ENCODE measurements at places on chromosomes 5 and 9. TPM values are rescaled to one million over a fixed set of nuclear protein-coding genes. Genes with fewer than 3 reads are reported as not detected.

The PCDHA12 gene
- total RNA-seq: 10.6 TPM

The ANXA1 gene
- total RNA-seq: 5.7 TPM

The CCDC152 gene
- total RNA-seq: 10.2 TPM

The JAKMIP2 gene
- total RNA-seq: 13.4 TPM

The GRM6 gene
- total RNA-seq: not detected

The ISL1 gene
- total RNA-seq: 0.19 TPM

The IGFBPL1 gene
- 36.6 TPM for total RNA-seq

The EHMT1 gene
- total RNA-seq: 163 TPM

The CD14 gene
- 0.48 TPM for total RNA-seq

The SAPCD2 gene
- total RNA-seq: 30.3 TPM

The PCDHGA1 gene
- 0.84 TPM for total RNA-seq

The SH3RF2 gene
- 0.95 TPM for total RNA-seq
